Posterior vena cava (tissue), 2 donors: ENCODE measurements at places on chromosomes 5 and 9.

DNA sequence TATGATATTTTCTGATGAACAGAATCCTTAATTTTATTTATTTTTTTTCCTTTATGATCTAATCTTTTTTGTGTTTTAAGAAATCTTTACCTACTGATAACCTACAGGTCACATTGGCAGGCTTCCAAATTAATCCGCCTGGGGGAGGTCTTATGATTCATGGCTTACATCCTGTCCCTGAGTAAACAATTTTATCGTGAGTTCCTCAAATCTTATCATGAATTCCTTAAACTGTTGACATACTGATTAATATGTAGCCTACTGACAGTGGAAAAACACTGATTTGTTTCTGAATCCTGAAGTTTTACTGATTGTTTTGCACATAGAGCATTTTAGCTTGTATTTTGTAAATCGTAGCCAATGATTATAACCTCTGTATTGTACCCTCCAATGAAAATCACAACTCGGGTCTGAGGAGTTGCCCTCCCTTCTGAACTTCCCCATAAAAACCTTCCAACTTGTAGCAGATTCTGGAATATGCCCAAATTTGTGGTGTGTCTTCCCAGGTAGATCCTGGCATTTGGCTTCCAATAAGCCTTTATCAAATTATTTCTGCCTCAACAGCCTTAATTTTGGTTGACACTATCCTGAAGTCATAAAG lies 105.6 kb downstream of the VCAN start:
- DNase-seq, result no peak

GRCh38 chr5:108587821-108588220 lies 159.9 kb upstream of the FER start:
- DNase-seq, result no peak

DNA sequence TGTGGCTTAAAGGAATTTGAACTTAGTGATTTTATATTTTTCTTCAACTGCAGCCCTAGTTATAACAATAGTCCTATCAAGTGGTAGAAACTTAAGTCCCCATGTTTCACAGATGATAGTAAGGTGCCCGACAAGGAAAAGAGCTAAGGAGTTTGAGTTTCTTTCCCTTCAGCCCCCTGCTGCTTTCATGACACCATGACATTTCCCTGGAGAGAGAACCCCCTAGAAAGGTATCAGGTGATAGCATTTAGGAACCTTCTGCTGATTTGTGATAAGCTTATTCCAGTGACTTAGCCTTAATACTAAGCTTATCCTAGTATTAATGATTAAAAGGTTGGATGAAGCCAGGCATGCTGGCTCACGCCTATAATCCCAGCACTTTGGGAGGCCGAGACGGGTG lies 623.8 kb upstream of the TYRP1 start:
- no peak for DNase-seq

GRCh38 chr9:73529666-73530065 lies 378.0 kb downstream of the ANXA1 start:
- DNase-seq, result no peak

GRCh38 chr5:16454686-16455085 lies 10.9 kb downstream of the ZNF622 start:
- DNase-seq, result no peak

DNA sequence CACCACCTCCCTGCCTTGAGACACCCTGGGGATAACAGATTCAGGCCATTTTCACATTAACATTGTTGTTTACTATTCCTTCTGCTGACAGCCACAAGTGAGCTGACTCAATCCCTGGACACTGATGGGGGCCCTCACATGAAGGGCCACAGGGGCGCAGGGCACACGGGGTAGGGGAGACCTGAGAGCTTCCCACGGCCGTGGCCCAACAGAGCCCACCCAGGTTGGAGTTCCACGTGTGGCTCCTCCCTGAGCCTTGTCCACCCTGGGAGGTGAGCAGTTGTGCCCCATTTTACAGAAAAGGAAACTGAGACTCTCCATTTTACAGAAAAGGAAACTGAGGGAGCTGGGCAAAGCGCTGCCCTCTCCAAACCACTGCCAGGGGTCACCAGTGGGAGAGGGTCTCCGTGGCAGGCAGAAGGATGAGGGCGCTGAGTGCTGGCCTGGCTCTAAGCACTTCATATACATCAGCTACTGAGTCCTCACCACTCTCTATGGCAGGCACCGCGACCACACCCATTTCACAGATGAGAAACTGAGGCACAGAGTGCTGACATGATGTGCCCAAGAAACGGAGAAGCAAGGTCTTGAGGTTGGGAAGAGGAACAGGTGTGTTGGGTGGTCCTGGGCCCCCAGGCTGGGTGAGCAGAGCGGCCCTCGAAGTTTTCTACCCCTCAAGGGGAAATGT lies 2.3 kb downstream of the NINJ1 start:
- DNase-seq, result no peak

DNA sequence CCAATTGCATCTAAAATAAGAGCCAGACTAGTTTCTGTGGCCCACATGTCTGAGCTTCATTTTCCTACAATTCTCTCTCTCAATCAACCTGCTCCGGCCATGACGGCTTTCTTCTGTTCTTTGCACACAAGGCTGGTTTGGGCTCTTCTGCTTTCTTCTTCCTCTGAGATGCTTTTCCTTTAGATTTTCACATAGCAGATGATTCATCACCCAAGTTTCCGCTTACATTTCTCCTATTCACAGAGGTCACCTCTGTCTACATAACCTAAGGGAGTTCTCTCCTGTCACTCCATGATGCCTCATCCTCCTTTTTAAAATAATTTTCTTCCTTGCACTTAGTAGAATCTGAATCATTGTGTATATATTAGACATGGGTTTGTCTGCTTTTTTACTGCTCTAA lies 334.6 kb upstream of the TUSC1 start:
- no peak for DNase-seq

DNA sequence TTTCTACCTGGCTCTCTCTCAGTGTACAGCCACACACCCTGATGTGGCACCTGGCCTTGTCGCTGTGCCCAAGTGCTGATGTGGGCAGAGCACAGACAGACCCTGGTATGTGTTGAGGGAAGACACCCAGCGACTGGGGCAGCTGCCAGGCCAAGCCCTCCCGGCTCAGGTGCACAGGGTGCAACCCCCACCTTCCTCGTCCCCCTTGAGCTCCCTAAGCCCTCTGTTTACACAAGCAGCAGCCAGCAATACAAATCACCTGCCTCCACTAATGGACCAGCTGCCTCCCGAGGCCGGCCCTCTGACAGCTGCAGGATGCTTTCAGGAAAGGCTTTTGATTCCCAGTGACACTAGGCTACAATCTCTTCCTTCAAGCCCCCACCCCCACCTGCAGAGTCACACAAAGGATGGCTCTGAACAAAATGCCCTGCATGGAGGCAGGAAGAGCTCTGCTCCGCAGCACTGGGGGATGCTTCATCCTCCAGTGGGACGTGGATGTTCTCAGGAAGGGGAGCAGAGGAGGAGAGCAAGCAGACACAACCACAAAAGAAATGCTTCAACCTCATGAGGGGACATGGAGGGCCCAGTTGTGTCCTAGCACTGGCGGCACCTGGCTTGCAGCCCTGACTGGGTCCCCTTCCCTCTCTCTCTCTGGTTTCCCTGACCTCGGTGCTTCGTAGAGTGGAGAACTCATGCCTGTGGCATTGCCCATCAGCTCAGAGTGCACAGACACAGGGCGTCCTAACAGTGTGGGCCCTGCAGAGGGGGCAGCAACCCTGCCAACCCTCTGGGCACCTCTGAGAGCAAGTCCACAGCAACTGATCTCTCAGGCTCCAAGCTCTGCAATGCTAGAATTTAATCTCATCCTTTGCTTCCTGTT lies 140.8 kb downstream of the BARX1 start:
- DNase-seq, result no peak

GRCh38 chr5:55568654-55569512 lies 34.1 kb upstream of the PLPP1 start:
- DNase-seq, result no peak

DNA sequence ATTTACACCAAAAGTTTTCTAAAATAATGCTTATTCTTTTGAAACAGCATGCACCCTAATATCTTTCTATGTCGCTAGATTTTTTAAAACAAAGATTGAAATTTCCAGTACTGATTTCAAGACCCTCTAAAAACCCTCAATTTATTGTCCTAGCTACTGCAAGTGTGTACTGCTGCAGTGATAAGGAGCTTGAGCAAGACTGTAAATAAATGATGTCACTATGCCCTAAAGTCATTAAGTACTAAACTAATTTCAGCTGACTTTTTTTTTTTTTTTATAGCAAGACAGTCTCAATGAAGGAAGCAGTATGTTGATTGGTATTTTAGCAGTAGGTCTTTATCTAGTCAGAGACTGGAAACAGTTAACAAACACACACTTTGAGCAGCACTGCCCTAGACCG lies 12.2 kb upstream of the MIER3 start:
- DNase-seq, result no peak

- no peak for DNase-seq
Observed at GRCh38 chr5:64330728-64331231, 165.1 kb downstream of the RNF180 start.
